ENCODE measurements at places on chromosomes 5 and 9.

GRCh38 chr5:140362875-140363630 lies 3.1 kb downstream of the SLC4A9 start:
- DNase-seq = peak; percentile 54

- no peak for DNase-seq
These were observed 1262.2 kb downstream of the EFNA5 start for GRCh38 chr5:106408570-106408969.

GRCh38 chr5:55900068-55900467 lies 48.9 kb downstream of the IL31RA start:
- no peak for DNase-seq

DNA sequence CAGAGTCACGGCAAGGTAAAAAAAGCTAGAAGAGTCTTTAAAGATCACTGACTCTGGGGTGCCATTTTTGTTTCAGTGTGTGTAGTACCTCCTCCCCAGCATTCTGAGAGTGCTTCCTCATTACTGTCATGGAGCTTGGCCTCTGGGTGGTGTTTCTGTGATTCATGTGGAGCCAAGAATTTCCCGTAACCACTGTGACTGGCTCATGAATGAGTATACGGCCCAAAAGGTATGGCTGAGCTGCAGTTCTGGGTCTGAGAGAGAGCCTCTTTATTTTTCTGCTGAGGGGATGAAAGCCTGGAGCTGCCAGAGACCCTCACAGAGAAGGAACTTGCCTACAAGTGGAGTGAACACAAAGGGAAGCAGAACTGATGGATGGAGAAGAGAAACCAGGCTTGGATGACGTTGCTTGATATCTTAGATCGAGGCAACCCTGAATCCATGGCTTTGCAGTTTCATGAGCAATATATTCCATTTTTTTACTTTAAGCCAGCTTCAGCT lies 85.6 kb downstream of the PTTG1 start:
- no peak for DNase-seq

- DNase-seq = no peak
These were observed 10.7 kb upstream of the ASTN2 start for GRCh38 chr9:117425566-117425965.
